ENCODE measurements at places on chromosomes 16 and 17.

DNA sequence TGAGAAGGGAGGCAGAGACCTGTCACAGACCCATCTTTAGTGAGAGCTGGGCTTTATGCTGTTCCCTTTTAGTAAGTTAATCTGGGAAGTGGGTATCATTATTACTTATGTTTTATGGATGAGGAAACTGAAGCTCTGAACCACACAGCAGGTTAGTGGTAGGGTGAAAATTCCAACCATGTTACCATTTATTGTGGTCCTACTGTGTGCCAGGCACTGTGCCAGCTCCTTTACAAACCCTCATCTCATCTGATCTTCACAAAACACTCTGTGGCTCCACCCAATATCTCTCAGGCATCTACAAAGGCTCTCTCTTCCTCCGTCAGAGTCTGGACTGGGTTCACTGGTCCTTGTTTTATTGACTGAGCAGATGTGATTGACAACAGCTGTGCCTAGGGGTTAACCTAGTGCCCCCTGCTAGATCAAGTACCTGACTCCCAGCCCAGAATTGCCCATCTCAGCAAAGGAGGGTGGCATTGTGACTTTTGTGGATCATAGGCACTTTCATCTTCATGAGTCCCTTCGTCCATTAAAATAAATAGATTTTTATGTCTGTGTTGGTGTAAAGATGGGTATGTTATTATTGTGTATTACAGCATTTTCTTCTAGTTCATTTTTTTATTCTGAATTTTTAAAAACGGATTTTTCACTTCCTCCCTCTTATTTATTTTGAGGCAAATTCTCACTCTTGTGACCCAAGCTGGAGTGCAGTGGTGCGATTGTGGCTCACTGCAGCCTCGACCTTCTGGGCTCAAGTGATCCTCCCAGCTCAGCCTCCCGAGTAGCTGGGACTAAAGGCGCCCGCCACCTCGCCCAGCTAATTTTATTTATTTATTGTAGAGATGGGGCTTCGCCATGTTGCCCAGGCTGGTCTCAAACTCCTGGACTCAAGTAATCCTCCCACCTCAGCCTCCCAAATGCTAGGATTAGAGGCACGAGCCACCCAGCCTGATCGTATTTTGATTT is 3.1 kb downstream of the TGFB1I1 start:
- no peak for DNase-seq

DNA sequence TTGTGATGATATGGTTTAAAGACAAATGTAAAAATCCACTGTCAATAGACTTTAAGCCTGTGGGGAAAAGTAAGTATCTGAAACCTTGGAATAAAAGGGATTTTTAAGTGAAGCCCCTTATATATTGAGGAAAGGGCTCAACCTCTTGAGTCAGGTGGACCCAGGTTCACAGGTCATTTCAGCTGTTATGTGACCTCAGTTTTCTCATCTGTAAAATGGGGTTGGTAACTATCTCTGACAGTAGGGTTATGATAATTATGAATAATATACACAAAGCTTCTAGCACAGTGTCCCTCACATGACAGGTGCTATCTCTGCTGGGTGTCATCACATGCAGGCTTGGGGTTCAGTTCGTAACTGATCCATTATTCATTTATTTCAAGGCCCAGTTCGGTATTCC is 57.0 kb downstream of the USP10 start:
- no peak for DNase-seq

DNA sequence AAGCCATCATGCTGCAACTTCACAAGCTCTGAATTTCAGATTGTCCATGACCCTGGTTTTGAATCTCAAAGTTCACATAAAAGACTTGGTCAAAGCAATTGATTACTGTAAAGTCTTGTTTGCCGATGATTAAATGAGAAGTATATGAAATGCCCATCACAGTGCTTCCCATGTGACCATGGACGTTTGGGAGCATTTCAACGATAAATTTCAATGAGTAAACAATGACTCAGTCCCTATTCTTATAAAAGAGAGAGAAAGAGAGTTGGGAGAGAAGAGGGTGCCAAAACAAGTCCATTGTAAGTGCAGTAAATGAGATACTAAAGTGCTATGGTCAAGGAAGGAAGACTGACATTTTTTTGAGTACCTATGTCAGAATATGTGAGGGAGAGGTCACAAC is 276.9 kb downstream of the SOX9 start:
- no peak for DNase-seq

GRCh38 chr17:73227944-73228343 is 33.7 kb downstream of the CPSF4L start:
- DNase-seq = no peak

DNA sequence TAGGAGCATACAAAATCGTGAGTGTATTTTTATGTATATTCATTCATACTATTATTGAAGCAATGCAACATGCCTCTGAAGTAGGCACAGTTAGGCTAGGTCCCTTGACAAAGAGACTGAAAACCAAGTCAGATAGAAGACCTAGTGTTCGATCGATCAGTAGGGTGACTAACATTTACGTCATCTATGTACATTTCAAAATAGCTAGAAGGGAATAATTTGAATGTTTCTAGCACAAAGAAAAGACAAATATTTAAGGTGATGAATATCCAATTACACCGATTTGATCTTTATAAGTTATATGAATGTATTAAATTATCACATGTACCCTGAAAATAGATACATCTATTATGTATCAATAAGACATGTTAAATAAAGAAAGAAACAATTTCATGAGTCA is 610.1 kb downstream of the TOX3 start:
- no peak for DNase-seq
